ENCODE measurements at places on chromosomes 3 and 15. TPM values are rescaled to one million over a fixed set of nuclear protein-coding genes. Genes with fewer than 3 reads are reported as not detected.

The HTR3E gene
- total RNA-seq: not detected

The PRR23C gene
- not detected for total RNA-seq

The GOLGA8K gene
- total RNA-seq: 1.6 TPM

The CEP19 gene
- 0.56 TPM for total RNA-seq

The BFSP2 gene
- not detected for total RNA-seq

The MKRN3 gene
- not detected for total RNA-seq

The GPR27 gene
- 5.5 TPM for total RNA-seq

GRCh38 chr3:49411535-49411967 lies 225 bp downstream of the RHOA start:
- DNase-seq: peak; percentile 83

DNA sequence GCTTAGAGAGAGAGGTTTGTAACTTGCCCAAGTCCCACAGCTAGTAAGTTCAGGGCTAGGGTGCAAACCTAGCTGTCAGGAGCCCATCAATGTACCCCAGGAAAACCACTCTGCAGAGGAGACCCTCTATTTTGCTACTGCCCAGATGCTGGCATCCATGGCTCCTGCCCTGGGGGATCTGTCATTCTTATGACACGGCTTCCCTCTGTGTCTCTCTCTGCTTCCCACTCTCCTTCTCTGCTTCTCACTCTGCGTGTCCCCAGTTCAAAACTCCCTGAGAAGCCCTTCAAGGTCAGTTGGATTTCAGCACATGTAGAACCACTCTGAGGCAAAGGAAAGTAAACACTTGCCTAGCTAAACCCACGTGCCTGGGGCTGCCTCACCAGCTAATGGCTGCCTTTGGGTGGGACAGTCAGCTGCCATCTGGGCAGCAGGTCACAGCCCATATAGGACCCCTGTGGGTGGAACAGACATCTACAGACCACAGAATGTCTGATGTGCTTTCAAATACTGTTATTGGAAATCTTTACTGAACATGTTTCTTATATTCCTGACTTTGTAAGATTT lies 29.4 kb upstream of the SLCO2A1 start:
- DNase-seq: peak; percentile 11

- DNase-seq: no peak
Observed at GRCh38 chr3:104520228-104520655, 846.5 kb upstream of the ALCAM start.

- DNase-seq: no peak
Observed at GRCh38 chr15:41858756-41859155, 20.1 kb downstream of the PLA2G4B start.

- DNase-seq: no peak
Observed at GRCh38 chr3:112132975-112133448, at the start of gene GCSAM. TSS of gene GCSAM (minus strand) at chr3:112133248. CDS start at chr3:112133120, 128 bp downstream.

Data from suprapubic skin (tissue), 4 donors.